ENCODE measurements at places on chromosomes 3 and 15. TPM values are rescaled to one million over a fixed set of nuclear protein-coding genes. Genes with fewer than 3 reads are reported as not detected.

Gene HESX1
- polyA plus RNA-seq: 1.2 TPM

Gene NRG4
- not detected for polyA plus RNA-seq

Gene P2RY14
- not detected for polyA plus RNA-seq

Gene TSC22D2
- polyA plus RNA-seq: 4.8 TPM

Gene GALNT15
- 4.7 TPM for polyA plus RNA-seq

Gene FYCO1
- polyA plus RNA-seq: 5.5 TPM

Gene SH3GL3
- polyA plus RNA-seq: not detected

Gene SAMD7
- not detected for polyA plus RNA-seq

Gene TEX55
- not detected for polyA plus RNA-seq

Gene AHSG
- polyA plus RNA-seq: not detected

Gene XCR1
- not detected for polyA plus RNA-seq

Gene PLSCR2
- not detected for polyA plus RNA-seq

Gene C3orf20
- not detected for polyA plus RNA-seq

Gene SNX1
- polyA plus RNA-seq: 80.7 TPM

Gene ADAMTSL3
- 0.02 TPM for polyA plus RNA-seq

Gene AADACL2
- polyA plus RNA-seq: not detected

DNA sequence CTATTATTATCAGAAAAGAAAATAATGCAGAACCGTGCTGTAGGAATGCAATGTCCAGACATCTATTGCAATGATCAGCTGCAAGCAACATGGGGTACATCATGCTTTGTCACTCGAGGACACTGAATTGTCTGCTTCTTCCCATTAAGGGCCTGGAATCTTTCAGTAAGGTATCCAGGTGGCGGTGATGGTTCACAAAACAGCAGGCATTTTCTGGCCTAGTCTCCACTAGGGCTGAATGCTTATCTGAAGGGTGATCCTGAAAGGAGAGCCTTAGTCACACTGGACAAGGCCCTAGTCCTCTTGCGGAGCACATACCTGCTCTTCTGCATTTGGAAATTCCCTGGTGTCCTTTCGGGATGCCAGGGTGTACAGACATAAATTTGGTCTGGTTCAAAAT, 21.2 kb downstream of the ITPR1 start:
- peak overlapping the region; percentile 89 for H3K27ac ChIP-seq
- H3K4me1 ChIP-seq: no peaks in the 10 kb centered on the region
- no peak overlapping the region for H3K4me3 ChIP-seq
- H3K36me3 ChIP-seq: no peaks in the 10 kb centered on the region

- no peaks in the 10 kb centered on the region for H3K27me3 ChIP-seq
- no peaks in the 10 kb centered on the region for H3K4me1 ChIP-seq
Measured at GRCh38 chr3:81788610-81789009, 27.2 kb upstream of the GBE1 start.

DNA sequence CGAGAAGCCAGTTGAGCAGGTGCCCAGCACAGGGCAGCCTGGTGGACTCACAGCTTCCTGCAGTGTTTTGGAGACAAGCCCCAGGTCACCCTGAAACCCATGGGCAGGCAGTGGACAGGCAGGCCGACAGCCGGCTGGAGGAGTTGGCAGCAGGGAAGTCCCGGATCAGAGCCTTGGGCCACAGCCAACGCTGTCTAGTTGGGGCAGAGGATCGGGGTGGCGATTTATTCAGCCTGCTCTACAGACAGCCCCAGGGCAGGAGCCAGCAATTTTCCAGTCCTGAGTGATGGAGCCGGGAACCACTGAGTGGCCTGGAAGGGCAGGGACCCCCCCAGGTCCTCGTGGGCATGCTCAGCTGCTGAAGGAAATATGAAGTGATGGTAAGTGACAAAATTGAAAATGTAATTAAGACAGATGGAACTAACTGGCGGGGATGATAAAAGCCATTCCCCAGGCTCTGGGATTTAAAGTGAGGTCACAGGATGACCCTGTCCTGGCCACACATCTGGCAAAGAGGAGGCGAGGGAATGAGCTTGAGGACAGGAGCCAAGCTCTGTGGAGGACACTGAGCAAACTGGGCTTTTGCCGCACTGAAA, 34.4 kb upstream of the TBC1D21 start:
- no peak overlapping the region for H3K4me3 ChIP-seq
- no peak overlapping the region for H3K27ac ChIP-seq
- H3K27me3 ChIP-seq: peaks cover 35% of the 10 kb centered on the region
- no peaks in the 10 kb centered on the region for H3K36me3 ChIP-seq

- no peak overlapping the region for H3K4me3 ChIP-seq
- no peaks in the 10 kb centered on the region for H3K36me3 ChIP-seq
- no peaks in the 10 kb centered on the region for H3K27me3 ChIP-seq
Measured at GRCh38 chr3:40593351-40593750, 68.6 kb downstream of the ZNF621 start.

GRCh38 chr3:57077630-57078343, 17.3 kb downstream of the SPATA12 start:
- peak overlapping the region; percentile 76 for H3K4me3 ChIP-seq
- no peaks in the 10 kb centered on the region for H3K27me3 ChIP-seq
- no peaks in the 10 kb centered on the region for H3K4me1 ChIP-seq

DNA sequence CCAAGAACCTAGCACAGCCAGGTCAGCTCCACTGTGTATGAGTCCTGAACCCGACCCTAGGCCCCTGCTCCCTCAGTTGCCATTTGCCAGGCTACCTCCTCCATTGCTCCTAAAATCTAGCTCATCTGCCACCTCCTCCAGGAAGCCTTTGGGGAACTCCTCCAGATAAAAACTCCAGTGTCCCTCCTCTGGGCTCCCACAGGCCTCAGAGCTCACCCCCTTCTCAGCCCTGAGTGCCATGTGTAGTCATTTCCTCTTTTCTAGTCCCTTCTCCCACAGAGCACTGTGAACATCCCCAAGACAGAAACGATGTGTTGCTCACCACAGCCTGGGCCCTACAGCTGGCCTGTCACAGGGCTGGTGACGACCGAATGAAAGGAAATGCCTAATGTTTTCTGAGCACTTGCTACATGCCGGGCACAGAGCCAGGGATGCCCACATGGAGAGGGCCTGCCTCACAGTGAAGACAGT, 61.0 kb downstream of the IQSEC1 start:
- H3K36me3 ChIP-seq: no peaks in the 10 kb centered on the region
- DNase-seq: no peak
- no peaks in the 10 kb centered on the region for H3K27me3 ChIP-seq
- H3K4me3 ChIP-seq: no peak overlapping the region
- no peak overlapping the region for H3K27ac ChIP-seq
- no peaks in the 10 kb centered on the region for H3K4me1 ChIP-seq

- 0 out of 2 replicates have a peak, but pooled peaks cover 6% of the 10 kb centered on the region for H3K4me1 ChIP-seq
- no peaks in the 10 kb centered on the region for H3K27me3 ChIP-seq
- no peak overlapping the region for H3K4me3 ChIP-seq
- H3K36me3 ChIP-seq: no peaks in the 10 kb centered on the region
- no peak overlapping the region for H3K27ac ChIP-seq
- no peak for DNase-seq
Measured at GRCh38 chr15:39358441-39359041, 222.3 kb upstream of the THBS1 start.

- H3K27me3 ChIP-seq: no peaks in the 10 kb centered on the region
- no peak overlapping the region for H3K4me3 ChIP-seq
Measured at GRCh38 chr3:48157950-48158376, 30.3 kb downstream of the CDC25A start.

- DNase-seq: no peak
- peak overlapping the region; percentile 13 for H3K27ac ChIP-seq
Measured at GRCh38 chr15:50819344-50819743, 53.8 kb upstream of the SPPL2A start.

GRCh38 chr3:23404246-23404645, 201.1 kb downstream of the UBE2E2 start:
- no peaks in the 10 kb centered on the region for H3K36me3 ChIP-seq
- H3K27me3 ChIP-seq: no peaks in the 10 kb centered on the region
- peaks cover under 1% of the 10 kb centered on the region for H3K4me1 ChIP-seq
- H3K4me3 ChIP-seq: no peak overlapping the region
- no peak overlapping the region for H3K27ac ChIP-seq
- no peak for DNase-seq

GRCh38 chr3:99568663-99569335, 69.6 kb upstream of the COL8A1 start:
- H3K27me3 ChIP-seq: no peaks in the 10 kb centered on the region
- H3K4me3 ChIP-seq: no peak overlapping the region
- H3K27ac ChIP-seq: no peak overlapping the region
- H3K4me1 ChIP-seq: no peaks in the 10 kb centered on the region

DNA sequence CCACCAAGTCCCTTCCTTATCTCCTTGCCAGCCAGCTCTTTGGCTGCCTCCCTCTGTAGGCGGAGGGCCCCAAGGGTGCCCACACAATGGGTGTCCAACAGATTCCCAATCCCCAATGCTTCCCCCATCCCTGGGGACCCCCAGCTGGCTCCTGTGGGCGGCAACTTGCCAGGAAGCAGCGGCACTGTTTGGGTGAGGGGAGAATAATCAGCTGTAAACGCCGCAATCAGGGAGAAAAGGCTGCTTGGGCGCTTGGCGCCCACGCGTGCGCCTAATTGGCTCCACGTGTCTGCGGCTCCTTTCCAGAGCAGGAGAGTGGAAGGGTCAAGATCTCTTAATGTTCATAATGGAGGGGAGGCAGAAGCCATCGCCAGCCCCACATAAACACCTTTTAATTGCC, 67.9 kb upstream of the TMEM115 start:
- peaks cover 95% of the 10 kb centered on the region for H3K4me1 ChIP-seq
- H3K27me3 ChIP-seq: no peaks in the 10 kb centered on the region
- H3K36me3 ChIP-seq: no peaks in the 10 kb centered on the region
- DNase-seq: no peak

GRCh38 chr3:5692446-5692845, 504.9 kb downstream of the EDEM1 start:
- H3K27me3 ChIP-seq: no peaks in the 10 kb centered on the region
- no peaks in the 10 kb centered on the region for H3K4me1 ChIP-seq
- H3K27ac ChIP-seq: no peak overlapping the region
- no peaks in the 10 kb centered on the region for H3K36me3 ChIP-seq
- no peak overlapping the region for H3K4me3 ChIP-seq
- DNase-seq: no peak

GRCh38 chr3:66430876-66431275, 69.9 kb downstream of the LRIG1 start:
- DNase-seq: no peak
- no peaks in the 10 kb centered on the region for H3K36me3 ChIP-seq
- H3K4me1 ChIP-seq: peaks cover 15% of the 10 kb centered on the region
- H3K4me3 ChIP-seq: no peak overlapping the region
- no peaks in the 10 kb centered on the region for H3K27me3 ChIP-seq

- no peaks in the 10 kb centered on the region for H3K27me3 ChIP-seq
- DNase-seq: no peak
- no peaks in the 10 kb centered on the region for H3K4me1 ChIP-seq
- H3K4me3 ChIP-seq: no peak overlapping the region
- H3K27ac ChIP-seq: no peak overlapping the region
- no peaks in the 10 kb centered on the region for H3K36me3 ChIP-seq
Measured at GRCh38 chr15:54387799-54388198, 409.6 kb downstream of the UNC13C start.

DNA sequence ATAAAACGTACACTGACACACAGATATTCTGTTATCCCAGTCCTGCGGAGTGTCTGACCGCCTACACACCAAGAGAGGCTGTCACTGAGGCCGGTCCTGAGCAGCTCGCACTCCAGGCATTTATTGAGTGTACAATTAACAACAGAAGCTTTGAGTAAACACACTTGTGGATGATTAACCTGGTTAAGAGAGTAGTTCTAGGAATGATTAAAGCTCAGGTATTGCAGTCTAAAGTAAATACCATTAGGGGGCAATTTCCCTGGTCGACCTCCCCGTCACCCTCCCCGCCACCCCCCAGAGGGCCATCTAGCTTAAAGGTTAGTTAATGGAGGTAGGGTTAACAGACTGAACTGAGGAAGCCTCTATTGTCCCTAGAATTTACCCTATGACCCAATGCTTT, 1278.5 kb downstream of the NSUN3 start:
- no peaks in the 10 kb centered on the region for H3K4me1 ChIP-seq
- H3K36me3 ChIP-seq: no peaks in the 10 kb centered on the region
- no peak overlapping the region for H3K27ac ChIP-seq
- no peak overlapping the region for H3K4me3 ChIP-seq

GRCh38 chr15:39511916-39512260, 69.0 kb upstream of the THBS1 start:
- peak overlapping the region; percentile 60 for H3K27ac ChIP-seq
- no peak for DNase-seq
- H3K4me3 ChIP-seq: peak overlapping the region; percentile 38
- no peaks in the 10 kb centered on the region for H3K36me3 ChIP-seq

DNA sequence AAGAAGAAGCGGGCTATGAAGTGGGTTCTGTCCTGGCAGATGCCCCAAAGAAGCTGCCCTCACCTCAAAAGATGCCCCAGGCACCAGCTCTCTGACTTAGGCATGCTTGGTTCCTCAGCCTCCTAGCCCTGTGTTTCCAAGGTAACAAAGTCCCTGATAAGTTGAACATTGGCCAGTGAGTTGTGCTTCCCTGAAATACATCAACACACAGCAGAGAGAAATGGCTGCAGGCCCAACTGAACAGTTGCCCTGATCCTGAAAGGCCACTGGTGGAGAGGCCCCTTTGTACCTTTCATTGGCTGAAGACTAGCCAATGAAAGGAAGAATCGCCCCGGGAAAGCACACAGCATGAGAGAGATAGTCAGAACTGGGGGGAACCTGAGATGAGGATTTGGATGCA, 169.9 kb upstream of the CTNNB1 start:
- no peak for DNase-seq
- peaks cover 18% of the 10 kb centered on the region for H3K4me1 ChIP-seq
- no peaks in the 10 kb centered on the region for H3K27me3 ChIP-seq
- no peak overlapping the region for H3K27ac ChIP-seq
- H3K4me3 ChIP-seq: no peak overlapping the region

- no peaks in the 10 kb centered on the region for H3K27me3 ChIP-seq
- H3K4me1 ChIP-seq: peaks cover 10% of the 10 kb centered on the region
- peak overlapping the region; percentile 76 for H3K27ac ChIP-seq
Measured at GRCh38 chr3:36362216-36362615, 18.1 kb upstream of the STAC start.

DNA sequence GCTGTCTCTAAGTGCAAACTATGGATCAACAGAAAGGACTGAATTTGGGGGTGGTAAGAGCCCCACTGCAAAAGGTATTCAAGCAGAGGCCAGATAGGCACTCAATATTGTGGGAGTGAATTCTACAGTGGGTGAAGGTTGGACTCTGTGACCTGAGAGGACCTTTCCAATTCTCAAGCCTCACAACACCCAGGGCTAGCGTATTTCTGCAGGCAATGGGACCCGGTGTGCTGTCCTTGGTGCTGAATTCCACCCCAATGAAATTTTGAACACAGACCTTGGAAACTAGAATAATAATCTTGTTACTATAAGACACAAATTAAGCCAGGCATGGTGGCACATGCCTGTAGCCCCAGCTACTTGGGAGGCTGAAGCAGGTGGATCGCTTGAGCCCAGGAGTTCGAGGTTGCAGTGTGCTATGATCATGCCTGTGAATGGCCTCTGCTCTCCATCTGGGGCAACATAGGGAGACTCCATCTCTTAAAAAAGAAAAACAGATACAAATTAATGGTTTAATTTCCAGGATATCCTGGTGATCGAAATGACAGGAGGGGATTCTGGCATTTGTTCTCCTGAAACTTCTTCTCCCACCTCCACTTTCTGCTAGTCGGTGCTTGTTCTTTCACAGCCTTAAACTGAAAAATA, 135.4 kb downstream of the RAB11A start:
- no peaks in the 10 kb centered on the region for H3K27me3 ChIP-seq
- H3K36me3 ChIP-seq: no peaks in the 10 kb centered on the region
- H3K4me1 ChIP-seq: no peaks in the 10 kb centered on the region

- H3K27me3 ChIP-seq: no peaks in the 10 kb centered on the region
- peaks cover 13% of the 10 kb centered on the region for H3K4me1 ChIP-seq
- no peaks in the 10 kb centered on the region for H3K36me3 ChIP-seq
- no peak for DNase-seq
Measured at GRCh38 chr15:70519616-70520015, 243.7 kb downstream of the UACA start.

- H3K27ac ChIP-seq: no peak overlapping the region
- H3K36me3 ChIP-seq: peaks cover 11% of the 10 kb centered on the region
- no peaks in the 10 kb centered on the region for H3K4me1 ChIP-seq
- H3K27me3 ChIP-seq: no peaks in the 10 kb centered on the region
Measured at GRCh38 chr15:43974852-43975251, 148.1 kb downstream of the WDR76 start.
